ENCODE measurements at places on chromosomes 12 and 14.
A peak's percentile ranks its signal among the peaks of the same experiment; 100 is the strongest.

- DNase-seq, result peak; percentile 72
Measured at GRCh38 chr14:65403231-65403630, 9.3 kb upstream of the FUT8 start.

DNA sequence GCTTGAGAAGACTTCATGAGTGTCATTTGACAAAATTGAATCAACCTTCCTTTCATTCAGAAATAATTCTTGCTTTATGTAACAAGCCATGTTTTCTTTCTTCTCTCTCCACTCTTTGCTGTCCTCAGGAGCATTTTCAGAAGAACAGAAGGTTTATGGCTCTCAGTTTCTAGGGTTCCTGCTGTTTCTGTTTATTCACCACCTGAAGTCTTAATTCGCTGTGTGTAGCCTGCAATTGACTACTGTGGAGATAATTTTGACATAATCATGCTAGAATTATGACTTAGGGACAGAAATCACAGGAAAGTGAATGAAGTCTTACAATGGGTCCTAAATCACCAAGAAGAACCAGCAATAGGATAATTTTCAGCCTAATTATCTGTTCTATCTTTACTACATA is 7.2 kb upstream of the PLEKHG7 start:
- no peak for DNase-seq

GRCh38 chr14:68195126-68195525 is 375.5 kb downstream of the RAD51B start:
- no peak for DNase-seq

GRCh38 chr14:73249564-73250316 is 12.4 kb downstream of the PAPLN start:
- no peak for DNase-seq

- no peak for DNase-seq
Measured at GRCh38 chr12:9745199-9745598, 12.3 kb upstream of the CLECL1 start.

DNA sequence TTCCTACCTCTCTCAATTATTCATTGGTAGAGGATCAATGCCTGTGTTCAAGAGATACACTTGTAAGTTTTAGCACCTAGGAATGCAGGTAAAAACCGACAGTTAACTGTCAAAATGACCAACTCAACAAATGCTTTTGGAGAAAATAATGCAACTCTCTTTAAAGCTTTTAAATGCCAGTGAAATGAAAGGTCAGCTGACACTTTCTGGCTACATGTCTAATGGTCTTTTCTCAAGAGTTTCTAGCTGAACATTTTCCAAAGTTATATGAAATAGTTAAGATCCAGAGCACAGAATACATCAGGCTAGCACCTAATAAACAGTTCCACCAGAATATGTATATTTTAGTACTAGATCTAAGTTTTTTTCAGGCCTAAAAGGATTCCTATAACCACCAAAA is 2.0 kb downstream of the CSRNP2 start:
- no peak for DNase-seq

DNA sequence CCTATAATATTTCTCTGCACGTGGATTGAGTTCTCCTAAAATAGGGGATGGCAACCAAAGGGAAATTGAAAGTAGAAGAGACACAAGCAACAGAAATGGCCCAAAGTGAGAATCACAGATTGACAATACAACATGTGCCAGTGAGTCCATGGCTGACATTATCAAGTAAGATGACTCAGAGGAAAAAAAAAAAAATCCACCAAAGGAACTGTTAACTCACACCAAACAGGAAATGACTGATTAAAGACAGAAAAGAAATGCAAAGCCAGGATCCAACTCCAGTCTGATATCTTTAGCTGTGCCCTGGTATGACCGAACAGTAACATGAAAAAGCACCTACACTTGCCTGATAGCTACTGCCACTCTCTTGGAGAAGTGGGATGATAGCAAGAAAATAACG is 485.0 kb downstream of the PRKD1 start:
- peak; percentile 82 for DNase-seq
